ENCODE measurements at places on chromosomes 16 and 17. TPM values are rescaled to one million over a fixed set of nuclear protein-coding genes. Genes with fewer than 3 reads are reported as not detected.

GRCh38 chr16:17657045-17657444, 186.3 kb upstream of the XYLT1 start:
- DNase-seq: no peak

DNA sequence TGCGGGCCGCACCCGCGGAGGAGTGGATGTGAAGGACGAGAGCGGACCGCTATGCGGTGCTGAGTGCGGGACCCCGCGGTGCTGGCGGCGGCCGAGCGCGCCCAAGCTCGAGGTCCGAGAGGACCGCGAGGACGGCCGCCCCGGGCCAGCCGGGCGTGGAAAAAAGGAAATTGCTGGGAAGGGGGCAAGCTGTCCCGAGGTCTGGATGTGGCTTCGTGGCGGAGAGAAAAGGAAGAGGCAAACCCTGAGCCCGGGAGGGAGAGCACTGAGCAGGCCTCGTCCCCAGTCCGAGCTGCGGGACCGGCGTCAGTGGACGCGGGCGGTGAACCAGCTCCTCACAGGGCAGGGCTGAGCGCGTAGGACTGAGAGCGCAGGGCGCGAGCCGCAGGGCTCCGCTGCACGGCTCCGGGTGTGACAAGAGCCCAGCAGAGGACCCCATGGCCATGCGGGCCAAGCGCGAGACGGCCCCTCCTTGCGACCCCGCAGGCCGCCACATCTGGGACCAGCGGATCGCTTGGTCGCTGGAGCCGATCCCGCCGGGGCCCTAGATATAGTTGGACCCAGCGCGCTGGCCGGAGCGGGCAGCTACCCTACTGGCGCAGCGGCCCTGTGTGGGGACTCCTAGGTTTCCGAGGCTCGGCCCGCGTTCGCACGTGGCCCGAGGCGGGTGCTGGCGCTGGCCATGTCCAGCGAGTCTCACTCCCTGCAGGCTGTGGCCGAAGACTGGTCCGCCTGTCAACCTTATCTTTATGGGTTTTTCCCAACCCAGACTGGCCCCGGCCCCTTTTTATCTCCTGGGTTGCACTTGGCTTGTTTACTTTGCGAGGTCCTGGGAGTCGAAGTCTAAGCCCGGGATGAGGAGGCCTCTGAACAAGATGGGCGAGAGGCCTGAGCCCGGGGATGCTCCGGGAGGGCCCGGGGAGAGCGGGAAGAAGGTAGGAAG, 2.4 kb downstream of the TBX4 start:
- DNase-seq: no peak

TNFRSF17 gene
- not detected for total RNA-seq

GRCh38 chr16:10799736-10800135, 18.9 kb downstream of the TVP23A start:
- DNase-seq: no peak

- no peak for DNase-seq
These were observed 25.7 kb upstream of the ANKRD40CL start for GRCh38 chr17:50793007-50793406.

MYH1 gene
- total RNA-seq: 0.10 TPM

- DNase-seq: peak; percentile 92
These were observed at the start of the genes ERI2 and REXO5 for GRCh38 chr16:20806168-20807050. Gene ERI2, minus strand, starts transcription at chr16:20806472. Its CDS starts 42 bp downstream, at chr16:20806430. Gene REXO5, plus strand, starts transcription at chr16:20806527. Its CDS starts 427 bp downstream, at chr16:20806954.

GRCh38 chr17:39702901-39703893, 3.3 kb downstream of the ERBB2 start:
- DNase-seq: peak; percentile 35

GRCh38 chr17:64773836-64774761, 112.0 kb upstream of the SMURF2 start:
- no peak for DNase-seq

C16orf96 gene
- total RNA-seq: 0.07 TPM

GRCh38 chr17:17714261-17714866, 33.1 kb downstream of the RAI1 start:
- DNase-seq: no peak

ANKRD40CL gene
- total RNA-seq: not detected

VPS35L gene
- total RNA-seq: 22.4 TPM

ABCA8 gene
- total RNA-seq: 38.6 TPM

- DNase-seq: no peak
These were observed 24.0 kb upstream of the CDC42EP4 start for GRCh38 chr17:73335591-73336407.

DNA sequence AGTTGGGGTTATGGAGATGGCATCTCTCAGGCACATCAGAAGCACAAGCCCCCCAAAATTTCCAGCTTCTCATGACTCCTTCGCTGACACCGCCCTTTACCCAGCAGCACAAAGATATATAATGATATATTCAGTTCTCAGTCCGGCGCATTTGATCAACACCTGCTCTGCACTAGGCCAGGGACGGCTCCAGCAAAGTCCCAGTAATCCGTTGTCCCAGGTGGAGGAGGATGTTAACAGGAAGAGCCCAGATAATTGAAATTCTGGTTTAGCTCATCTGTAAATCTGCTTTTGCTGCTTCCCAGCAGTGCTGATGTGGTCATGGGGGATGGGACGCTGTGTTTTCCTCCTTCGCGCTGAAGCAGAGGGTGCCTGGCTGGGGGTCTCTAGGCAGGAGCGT, 131.5 kb downstream of the OR1D5 start:
- DNase-seq: no peak

GRCh38 chr17:38428643-38429371, 543 bp downstream of the ARHGAP23 start:
- peak; percentile 74 for DNase-seq

ATXN7L3 gene
- 36.0 TPM for total RNA-seq

DNA sequence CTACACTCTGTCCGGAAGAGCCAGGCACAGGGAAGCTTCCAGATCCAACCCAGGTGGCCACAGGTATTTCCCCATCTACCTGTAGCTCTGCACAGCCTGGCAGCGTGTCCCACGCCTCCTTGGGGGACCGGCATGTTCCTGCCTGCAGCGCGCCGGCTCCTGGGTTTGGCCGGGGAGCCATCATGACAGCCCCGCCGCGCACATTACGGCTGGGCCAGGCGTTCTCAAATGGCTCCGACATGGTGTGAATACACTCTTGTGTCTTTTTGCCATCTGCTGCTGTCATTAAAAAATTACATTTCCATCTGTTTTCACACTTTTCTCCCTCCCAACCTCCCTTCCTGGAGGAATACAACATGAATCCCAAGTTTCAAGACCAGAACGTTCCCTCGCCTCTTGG, 8.0 kb upstream of the GINS2 start:
- no peak for DNase-seq

GRCh38 chr16:73713251-73713650, 583.4 kb upstream of the PSMD7 start:
- no peak for DNase-seq

DNA sequence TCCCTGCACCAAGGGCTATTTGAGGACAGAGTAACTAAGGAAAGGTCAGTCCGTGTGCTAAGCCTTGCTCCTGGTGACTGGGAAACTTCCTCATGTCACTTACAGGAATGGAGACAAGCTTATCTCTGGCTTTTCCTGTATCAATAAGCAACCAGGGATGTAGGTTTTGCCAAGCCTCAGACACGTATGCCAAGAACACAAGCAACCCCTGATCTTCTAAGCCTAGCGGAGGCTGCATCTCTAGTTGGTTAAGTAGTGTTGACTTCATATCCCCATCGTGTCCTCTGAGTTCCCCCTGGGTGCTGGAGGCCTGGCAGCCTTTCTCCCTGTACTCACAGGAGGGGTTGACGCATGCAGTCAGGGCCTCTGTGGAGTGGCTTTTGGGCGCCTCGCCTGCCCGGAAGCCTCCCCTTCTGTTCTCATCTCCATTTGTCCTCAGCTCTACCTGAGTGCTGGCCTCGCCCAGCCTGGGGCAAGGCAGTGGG, 1.4 kb upstream of the C1QTNF1 start:
- DNase-seq: peak; percentile 87

- no peak for DNase-seq
These were observed 66.4 kb downstream of the PRMT7 start for GRCh38 chr16:68377221-68377620.

ARL16 gene
- 12.0 TPM for total RNA-seq

DNA sequence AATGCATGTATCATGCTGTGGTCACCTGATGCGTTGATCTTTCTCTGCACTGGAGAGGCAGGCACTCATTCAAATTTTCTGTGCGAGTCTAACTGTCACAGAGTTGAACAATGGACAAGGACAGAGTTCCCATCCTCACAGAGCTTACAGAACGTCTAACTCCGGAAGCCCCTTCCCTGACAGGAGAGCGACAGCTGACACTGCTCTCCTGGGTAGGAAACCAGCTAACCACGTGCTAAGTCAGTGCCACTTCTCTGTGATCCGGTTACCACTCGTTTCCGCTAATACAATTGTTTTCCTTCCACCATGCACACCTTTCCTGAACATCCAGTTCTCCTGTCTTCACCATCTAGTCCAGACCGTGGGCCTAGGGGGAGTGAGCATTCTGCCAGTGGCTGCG, 11.3 kb downstream of the KLHDC4 start:
- no peak for DNase-seq

SLC6A2 gene
- total RNA-seq: not detected

DNA sequence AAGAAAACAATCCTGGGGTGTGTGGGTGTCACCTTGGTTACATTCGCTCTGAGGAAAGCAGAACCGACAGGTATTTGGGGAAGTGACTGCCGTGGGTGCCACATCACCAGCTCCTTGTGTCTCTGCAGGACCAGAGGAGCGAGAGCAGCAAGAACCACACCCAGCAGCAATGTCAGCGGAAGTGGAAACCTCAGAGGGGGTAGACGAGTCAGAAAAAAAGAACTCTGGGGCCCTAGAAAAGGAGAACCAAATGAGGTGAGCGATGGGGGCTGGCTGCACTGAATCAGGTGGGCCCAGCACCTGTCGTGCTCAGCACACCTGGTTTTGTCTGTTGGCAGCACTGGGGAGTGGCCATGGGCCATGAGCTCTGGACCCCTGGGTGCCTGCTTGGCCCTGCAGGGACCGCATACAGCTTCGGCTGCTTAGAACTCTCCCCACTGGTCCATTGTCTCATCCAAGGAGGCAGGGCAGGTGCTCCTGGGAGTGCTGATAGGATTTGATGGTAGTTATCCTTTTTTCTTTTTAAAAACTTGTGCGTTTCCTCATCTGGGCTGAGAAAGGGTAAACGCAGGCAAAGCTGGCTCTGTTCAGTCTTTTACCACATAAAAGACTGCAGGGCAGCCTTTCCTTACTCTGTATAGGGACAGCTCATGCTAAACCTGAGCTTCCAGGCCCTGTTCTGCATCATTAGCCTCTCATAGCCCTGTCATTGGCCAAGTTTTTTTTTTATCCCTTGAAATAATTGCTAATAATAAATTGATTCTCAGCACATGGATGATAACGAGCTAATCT, 29.4 kb downstream of the HMOX2 start:
- DNase-seq: no peak
